ENCODE measurements at places on chromosomes 2 and 18.

DNA sequence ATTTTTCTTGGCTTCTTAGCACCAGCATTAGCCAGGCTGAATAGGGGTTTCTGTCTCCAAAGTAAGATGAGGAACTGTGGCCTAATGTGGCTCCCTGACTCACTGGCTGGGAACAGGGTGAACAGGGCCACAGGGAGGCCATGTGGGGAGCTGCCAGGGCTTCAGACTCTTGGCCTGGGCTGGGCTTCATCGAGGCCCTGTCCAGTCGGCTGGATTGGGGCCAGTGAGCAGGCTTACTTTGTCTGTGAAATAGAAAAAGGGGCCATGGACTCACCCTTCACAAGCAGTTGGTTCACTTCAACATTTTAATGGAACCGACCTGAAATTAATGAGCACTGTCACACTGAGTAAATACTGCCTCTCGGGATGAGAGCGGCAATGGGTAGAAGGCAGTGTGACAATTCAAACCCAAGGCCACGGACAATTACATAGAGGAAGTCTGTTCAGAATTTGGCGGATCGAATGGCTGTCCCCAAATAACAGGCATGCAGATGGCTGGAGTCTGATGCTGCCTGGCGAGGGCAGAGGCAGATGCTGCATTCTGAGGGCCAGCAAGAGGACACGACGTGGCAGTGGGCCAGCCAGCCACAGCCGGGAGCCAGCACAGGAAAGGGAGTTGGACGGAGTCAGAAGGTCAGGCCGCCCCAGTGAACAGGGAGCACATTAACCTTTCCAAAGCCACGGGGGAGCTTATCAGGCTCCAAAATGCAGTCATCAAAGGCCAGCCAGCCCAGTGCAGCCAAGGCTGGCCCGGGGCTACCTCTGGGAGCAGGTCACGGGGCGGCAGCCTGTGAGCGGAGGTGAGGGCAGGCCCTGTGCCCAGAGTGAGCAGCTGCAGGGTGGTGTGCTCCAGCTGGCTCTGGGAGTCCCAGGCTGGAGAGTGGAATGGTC is 146.6 kb upstream of the REV1 start:
- no peak for DNase-seq

DNA sequence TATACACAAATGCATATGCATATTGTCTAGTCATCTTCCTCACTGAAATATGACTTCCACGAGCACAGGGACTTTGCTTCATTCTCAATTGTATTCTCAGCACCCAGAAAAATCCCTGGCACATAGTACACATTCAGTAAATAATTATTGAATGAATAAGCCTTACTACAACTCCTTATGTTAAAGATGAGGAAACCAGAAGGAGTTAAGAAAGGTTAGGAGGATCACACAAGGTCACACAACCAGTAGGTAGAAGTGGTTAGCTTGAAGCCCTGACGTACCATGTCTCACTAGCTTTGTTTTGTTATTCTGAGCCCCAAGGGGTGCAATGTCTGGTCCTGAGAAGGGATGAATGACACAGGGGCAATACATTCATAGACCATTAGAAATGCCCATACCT is 220.9 kb upstream of the PID1 start:
- DNase-seq: no peak

- DNase-seq: peak; percentile 56
Observed at GRCh38 chr2:131521961-131522781, 5.5 kb upstream of the CCDC74A start.

DNA sequence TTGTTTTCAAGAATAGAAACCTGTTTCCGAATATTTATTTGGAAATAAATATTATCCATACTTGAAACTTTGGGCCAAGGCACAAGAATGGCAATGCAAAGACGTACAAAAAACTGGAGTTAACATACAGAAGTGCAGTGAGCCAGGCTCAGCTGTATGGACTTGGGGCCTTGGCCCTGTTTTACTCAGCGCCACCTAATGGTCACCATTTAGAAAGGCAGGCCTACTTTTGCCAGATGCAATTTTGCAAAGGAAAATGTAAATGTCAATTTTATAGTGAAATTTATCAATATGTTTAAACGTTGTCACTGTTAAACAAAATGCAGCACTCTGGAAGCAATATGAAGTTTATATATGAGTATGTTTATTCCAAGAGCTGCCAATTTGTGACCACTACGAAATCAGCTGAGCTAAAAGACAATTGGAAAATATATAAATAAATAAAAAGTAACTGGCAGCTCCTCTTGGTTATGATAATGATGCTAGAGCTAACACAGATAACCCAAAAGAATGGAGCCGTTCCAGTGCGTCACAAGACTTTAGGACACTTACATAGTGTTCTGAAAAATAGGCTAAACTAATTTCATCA is 155.0 kb downstream of the ARHGAP15 start:
- peak; percentile 69 for DNase-seq

DNA sequence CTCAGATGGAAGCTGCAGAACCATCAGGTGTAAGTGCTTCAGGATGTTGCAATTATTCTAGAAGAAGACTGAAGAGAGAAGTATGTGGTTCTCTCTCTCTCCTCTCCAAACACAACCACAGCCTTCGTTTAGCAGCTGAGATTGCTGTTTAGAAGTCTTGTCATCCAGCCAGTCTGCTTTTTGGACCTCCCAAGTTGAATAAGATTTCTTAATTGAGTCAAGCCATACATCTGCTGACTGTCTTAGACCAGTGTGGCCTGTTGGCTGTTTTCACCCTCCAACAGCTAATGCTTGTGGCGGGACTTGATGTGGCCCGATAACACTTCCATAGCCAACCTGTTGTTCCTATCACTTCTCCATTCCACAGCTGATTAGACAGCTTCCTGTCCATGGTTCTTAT is 91.3 kb upstream of the TMEM17 start:
- DNase-seq: no peak

DNA sequence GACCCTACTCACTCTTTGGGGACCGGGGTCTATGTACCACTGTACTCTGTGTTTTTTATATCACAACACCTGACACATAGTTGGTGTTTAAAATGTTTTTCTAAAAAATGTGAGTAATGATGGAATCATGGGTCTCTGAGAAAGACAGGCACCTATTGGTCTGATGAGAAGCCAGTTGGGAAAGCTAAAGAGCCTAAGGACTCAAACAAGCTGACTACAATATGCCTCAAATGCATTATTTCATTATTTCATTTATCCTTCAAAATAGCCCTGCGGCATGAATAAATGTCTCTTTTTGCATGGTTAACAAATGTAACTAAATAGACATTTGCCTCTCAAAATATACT is 102.9 kb upstream of the SCN1A start:
- no peak for DNase-seq

- no peak for DNase-seq
Observed at GRCh38 chr2:137096693-137097092, 331.3 kb downstream of the THSD7B start.

DNA sequence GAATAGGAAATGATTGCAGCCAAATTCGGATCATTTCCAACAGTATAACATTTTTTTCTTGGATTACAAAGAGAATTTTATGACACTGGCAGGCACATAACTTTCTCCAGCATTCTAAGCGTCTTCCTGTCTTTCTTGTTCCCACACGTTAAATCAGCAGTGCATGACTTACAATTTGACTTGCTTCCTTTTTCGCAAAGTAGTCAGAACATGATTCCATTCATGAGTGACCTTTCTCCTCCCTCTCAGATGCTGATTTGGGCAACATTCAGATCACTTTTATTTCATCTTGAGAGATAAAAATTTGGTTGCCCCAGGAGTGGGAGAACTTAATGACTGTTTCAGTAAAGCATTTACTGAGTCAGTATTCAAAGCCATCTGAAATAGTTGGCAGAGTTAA is 858.7 kb upstream of the ACVR2A start:
- no peak for DNase-seq

GRCh38 chr2:96526615-96527285 is 9.8 kb upstream of the ARID5A start:
- DNase-seq: no peak

- DNase-seq: peak; percentile 33
Observed at GRCh38 chr2:239596253-239596652, 195.4 kb upstream of the HDAC4 start.

- no peak for DNase-seq
Observed at GRCh38 chr18:25832001-25832604, 258.3 kb downstream of the SS18 start.

DNA sequence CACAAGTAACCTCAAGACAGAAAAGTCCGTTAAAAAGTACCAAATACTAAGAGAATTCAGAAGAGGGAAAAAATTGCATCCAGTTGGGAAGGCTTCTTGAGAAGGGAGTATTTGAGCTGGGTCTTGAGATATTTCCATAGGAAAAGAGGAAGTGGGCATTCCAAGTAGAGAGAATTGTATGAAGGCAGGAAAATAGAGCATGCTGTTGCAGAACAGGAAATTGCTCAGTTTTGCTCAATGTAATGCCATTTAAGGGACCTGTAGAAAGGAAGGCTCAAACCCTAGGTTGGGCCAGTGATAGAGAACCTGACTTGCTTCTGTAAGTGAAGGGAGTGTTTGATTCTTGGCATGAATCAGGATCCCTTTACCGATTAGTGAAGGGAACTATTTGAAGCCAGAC is 1.0 kb upstream of the ZC3H8 start:
- no peak for DNase-seq

All from activated effector memory CD4-positive, alpha-beta T cell treated with anti-CD3 and anti-CD28 coated beads, Interleukin-2, amount 50 U/mL, for 16 hours (primary cell).